ENCODE measurements at places on chromosomes 7 and 10.

DNA sequence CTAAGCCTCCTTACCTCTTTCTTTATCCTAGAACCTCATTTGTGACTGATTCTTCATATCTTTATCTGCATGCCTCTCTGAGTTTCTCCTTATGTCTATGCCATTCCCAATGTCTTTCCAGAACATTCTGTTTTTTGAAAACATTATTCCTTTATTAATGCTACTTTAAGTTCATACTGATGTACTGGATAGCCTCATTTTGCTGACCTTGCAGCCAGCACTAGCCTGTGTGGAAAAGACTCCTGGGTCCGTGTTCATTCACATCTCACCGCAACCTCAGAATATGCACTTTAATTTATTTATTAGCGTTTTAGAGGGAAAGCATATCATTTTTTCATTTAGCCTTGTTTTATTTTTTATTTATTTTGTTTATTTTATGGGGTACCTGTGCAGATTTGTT is 208.1 kb upstream of the NPVF start:
- no peak for DNase-seq

DNA sequence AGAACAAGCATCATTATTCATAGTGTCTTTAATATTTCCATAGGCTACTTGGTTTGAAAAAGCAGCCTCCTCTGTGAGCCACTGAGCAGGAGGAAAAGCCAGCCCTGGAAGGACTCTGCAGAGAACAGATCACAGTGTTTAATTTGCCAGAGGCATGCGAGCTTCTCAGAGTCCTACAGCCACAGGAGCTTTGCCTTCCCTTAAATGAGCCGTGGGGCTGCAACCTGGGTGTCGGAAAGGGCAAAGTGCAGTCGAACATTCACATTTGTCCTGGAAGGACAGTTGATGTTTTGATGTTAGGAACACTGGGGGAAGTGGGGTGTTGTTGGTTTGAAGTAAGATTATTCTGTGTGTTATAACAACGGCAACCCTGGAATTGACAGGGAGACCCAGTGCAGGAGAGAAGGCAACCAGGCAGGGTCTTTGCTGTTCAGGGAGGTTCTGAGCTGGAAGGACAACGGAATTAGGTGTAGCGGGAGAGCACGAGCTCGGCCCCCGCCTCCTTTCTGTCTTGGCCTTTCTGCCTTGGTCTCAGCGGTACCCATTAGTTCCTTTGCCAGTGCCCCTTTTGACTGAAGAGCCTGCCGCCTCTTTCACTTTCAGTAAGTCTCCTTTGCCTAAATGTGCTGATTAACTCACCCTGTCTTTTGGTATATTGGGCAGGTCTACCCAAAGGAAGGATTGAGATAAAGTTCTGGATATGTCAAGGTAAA is 192.3 kb upstream of the PITRM1 start:
- no peak for DNase-seq

DNA sequence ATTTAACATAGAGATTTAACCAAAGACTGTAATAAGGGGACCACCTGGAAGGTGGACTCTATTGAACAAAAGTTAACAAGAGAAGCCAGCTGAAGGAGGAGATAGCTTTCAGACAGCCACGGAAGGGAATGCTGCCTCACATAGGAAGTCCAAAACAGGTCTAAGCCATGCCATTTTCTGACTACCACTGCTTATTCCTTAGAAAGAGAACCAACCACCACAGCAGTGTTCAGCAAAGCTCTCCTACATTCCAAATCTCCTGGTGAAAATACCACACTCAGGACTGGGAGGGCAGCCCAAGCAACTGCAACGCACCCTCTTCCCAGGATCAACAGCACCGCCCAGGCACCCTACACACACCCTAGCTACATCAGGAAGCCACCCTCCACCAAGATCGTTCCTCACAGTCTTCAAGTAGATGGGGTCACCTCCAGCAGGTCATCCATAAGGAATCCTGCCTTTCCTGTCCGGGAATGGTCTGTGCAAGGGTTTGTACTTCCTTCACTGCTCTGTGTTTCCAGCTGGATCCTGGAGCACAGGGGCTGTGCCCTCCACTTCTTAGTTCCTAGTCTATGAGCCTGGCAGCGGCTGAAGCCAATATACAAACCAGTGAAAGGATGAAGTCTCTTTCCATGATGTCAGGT is 2.5 kb downstream of the KIAA1549 start:
- no peak for DNase-seq

GRCh38 chr7:17300437-17300836 is 2.0 kb downstream of the AHR start:
- no peak for DNase-seq

- no peak for DNase-seq
Measured at GRCh38 chr10:3793553-3793952, 8.5 kb upstream of the KLF6 start.

- no peak for DNase-seq
Measured at GRCh38 chr10:33665501-33665900, 331.0 kb upstream of the NRP1 start.

DNA sequence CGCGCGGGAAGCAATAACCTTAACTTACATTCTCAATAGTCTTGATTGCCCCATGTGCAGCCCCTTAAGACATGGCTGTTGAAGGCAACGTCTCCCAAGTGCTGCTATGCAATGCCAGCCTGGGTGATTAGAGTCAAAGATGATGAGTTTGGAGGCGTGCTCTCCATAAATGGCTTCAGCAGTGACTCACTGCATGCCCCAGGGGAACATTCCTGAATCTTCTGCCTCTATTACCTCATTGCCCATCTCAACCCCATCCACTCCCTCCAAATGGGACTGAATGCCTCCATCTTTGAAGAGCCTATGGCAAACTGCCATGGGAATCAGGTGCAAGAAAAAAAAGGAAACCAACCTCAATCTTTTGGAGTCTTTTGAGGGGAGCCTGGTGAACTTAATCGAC is 282.8 kb downstream of the SNX10 start:
- no peak for DNase-seq

DNA sequence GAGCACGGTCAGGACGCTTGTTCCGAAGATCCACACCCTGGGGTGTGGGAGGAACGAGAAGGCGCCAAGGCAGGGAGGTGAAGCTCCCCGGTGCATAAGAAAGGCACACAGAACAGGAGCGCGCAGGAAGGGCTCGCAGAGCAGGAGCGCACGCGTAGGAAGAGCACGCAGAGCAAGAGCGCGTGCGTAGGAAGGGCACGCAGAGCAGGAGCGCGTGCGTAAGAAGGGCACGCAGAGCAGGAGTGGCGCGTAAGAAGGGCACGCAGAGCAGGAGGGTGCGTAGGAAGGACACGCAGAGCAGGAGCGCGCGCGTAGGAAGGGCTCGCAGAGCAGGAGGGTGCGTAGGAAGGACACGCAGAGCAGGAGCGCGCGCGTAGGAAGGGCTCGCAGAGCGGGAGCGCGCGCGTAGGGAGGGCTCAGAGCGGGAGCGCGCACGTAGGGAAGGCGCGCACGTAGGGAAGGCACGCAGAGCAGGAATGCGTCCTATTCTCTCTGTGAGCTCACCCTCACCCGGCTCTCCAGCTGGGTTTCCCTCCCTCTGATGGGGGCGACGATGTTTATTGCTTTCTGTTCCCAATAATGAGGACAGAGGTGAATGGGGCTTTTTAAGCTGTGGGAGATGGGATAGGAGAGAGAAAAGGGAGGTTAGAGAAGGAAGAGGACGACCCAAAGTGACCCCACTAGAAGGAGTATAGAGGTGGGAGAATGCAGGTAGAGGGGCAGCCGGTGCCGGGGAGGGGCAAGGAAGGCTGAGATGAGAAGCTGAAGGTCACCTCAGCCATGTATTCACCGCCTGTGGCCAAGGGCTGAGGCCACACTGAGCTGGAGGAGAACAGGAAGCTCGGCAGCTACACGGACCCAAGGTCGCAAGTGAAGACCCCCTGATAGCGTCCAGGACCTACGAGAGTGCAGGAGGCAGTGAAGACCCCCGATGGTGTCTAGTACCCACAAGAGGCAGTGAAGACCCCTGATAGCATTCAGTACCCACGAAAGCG is 423.2 kb downstream of the PTPRN2 start:
- DNase-seq, result no peak

DNA sequence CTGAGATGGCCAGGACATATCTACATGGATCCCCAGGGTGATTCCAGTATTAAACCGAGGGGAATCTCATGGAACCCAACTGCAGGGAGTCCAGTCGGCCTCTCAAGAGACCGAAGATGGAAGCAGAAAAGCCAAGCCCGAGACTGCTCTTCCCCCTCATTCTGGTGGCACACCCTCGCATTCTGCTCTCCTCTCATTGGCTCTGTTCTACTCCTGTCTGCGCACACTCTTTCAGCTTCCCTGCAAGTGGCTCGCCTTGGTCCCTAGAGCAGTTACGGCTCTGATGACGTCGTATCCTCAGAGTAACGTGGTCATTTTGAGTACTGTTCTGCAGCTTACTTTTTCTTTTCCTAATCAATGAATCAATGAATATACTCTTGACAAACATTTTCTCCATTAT is 72.6 kb upstream of the RHEB start:
- no peak for DNase-seq

DNA sequence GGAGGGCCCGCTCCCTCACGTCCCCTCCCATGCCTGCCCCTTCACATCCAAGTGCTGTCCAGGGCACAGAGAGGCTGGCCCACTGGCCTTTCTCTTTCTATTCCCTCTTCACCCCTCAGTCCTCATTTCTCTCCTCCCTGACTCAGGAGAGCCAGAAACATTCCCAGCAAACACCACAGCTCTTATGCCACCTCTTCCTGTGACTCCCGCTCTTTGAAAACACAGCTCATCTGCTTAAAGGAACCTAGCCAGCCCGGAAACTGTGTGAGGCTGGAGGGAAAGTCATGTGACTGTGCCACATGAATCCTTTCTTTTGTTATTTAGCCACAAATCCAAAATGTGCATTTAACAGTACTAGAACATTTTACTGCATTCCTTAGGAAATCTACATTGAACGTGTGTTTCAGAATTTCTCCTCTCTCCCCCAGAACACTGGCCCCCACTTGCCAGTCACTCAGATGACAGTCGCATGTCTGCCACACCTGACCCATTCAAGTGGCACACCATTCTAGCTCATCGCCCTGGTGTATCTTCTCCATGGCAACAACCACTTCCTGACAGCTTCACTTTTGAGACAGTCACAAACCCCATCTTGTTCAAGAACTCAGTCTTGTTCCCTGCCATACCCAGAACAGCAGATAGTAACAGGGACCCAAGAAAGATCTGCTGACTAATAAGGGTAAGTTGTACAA is 42.8 kb downstream of the GRB10 start:
- DNase-seq, result peak; percentile 55

DNA sequence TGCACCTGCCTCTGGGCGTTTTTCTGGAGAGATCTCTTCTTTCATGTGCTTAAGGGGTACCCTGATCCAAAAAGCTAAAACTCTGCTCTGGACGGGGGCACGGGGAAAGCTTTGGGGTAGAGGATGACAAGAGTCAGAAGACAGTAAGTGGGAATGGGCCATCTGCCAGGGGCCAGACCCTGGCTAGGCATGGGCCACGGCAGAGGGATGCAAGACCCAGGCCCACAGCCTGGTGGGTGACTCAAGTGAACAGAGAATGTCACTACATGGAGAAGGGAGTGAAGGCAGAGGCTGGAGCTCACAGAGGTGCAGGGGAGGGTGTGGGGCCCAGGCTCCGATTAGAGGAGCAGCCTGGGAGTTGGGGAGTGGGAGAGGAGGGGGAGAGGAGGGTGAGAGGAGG is 15.3 kb downstream of the FLNC start:
- no peak for DNase-seq

- DNase-seq, result no peak
Measured at GRCh38 chr10:110860576-110861241, 11.0 kb upstream of the PDCD4 start.

GRCh38 chr10:43046288-43046991 is 30.4 kb upstream of the RET start:
- DNase-seq, result no peak

DNA sequence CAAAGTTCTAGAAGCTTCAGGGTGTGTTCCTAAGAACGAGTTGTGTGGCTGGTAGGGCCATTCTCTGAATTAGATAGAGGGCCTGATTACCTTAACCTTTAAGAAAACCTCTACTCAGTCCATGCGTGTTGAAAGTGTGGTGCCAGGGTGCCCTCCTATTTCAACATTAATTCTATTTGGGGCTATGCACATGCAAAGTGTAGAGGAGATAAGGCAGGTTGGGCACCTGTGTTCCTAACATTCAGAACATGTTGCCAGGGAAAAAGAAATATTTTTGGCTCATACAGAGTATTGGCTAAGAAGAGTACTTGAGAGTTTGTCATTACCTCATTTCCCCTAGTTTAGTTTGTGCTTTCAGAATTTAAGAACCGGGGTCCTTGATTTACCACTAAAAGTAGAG is 20.6 kb downstream of the SLC26A3 start:
- no peak for DNase-seq

- no peak for DNase-seq
Measured at GRCh38 chr10:62540389-62540788, 166.2 kb downstream of the ZNF365 start.

- no peak for DNase-seq
Measured at GRCh38 chr7:27946351-27946750, 206.4 kb downstream of the TAX1BP1 start.

GRCh38 chr7:143216151-143216550 is 5.7 kb upstream of the TAS2R40 start:
- DNase-seq, result no peak

DNA sequence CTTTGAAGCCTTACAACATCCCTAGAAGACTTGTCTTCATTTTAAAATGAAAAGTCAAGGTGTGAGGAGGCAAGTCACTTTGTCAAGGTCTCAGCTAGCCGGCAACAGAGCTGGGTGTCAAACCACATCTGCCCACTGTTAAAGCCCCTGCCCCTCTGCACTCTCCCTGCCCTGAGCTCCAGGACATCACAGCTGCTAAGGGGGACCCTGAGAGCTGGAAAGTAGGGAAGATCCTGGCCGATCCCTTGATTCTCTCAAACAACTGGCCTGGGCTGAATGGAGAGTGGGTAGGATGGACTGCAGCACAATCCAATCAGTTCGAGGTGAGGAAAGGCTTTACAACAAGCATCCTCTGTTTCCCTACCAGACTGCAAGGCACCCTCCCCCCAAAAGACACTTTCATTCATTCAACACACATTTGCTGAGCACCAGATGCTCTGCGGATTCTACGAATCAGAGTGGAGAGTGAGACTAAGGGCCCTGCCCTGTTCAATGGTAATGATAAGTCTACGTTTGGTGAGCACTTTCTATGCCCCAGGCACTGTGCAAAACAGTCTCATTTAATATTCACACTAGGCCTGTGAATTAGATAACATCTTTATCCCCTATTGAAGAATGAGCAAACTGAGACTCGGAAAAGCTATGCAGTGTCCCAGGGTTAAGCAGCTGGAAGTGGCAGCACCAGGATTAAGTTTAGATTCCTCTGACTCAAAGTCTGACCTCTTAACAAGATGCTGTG is 148.1 kb downstream of the HERPUD2 start:
- no peak for DNase-seq

Data from T-helper 2 cell treated with Interferon-gamma antibody and Interleukin-4, amounts not matched to agents 5 μg/mL and 100 μg/mL, for 36 hours (primary cell).